ENCODE measurements at places on chromosomes 11 and 22. TPM values are rescaled to one million over a fixed set of nuclear protein-coding genes. Genes with fewer than 3 reads are reported as not detected.
A peak's percentile ranks its signal among the peaks of the same experiment; 100 is the strongest.

GRCh38 chr22:49929211-49929979 is 11.0 kb downstream of the CRELD2 start:
- peaks cover 20% of the 10 kb centered on the region for H3K4me1 ChIP-seq
- no peaks in the 10 kb centered on the region for H3K36me3 ChIP-seq
- no peaks in the 10 kb centered on the region for H3K27me3 ChIP-seq

The SAA1 gene
- total RNA-seq, result not detected

- no peaks in the 10 kb centered on the region for H3K4me1 ChIP-seq
- H3K27me3 ChIP-seq, result no peaks in the 10 kb centered on the region
- DNase-seq, result no peak
- no peak overlapping the region for H3K4me3 ChIP-seq
- no peak overlapping the region for H3K27ac ChIP-seq
Measured at GRCh38 chr11:93902921-93903320, 52.5 kb upstream of the VSTM5 start.

DNA sequence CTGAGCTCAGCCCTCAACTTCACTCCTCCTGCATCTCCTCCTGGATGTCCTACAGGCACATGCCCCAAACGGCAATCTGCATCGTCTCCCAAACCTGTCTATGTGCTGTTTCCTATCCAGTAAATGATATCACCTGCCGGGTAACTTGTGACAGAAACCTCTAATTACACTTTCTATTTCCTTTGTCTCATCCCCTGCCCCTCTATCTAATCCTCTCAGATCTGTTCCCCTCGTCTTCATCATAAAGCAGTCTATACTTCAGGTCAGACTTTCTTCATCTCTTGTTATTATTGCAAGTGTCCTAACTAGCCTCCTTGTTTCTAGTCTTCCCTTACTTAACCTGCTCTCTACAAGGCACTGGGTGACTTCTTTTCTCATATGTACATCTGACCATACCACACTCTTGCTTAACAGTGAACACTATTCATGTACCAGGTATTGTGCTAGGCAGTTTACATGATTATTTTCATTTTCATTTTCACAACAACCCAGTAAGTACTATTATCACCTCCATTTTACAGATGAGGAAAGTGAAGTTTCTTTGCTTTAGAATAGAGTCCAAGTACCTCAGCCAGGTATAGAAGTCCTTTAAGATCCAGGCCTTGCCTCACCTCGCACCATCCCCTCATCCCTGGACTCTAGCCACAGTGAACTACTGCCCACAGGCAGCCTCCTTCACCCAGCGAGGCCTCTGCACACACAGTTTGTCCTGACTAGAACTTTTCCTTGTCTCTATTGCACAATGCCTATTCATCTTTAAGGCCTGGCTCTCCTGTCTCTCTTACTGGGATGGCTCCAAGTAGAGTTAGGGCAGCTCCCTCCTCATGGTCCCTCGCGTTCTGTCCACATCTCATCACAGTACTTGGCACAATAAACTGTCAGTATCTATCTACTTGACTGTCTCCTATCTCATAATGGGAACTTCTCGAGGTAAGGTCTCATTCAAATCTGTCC is 22.1 kb upstream of the UCP3 start:
- no peak overlapping the region for H3K27ac ChIP-seq
- H3K27me3 ChIP-seq, result no peaks in the 10 kb centered on the region
- no peak for DNase-seq
- no peak overlapping the region for H3K4me3 ChIP-seq
- peaks cover 12% of the 10 kb centered on the region for H3K4me1 ChIP-seq
- peaks cover 11% of the 10 kb centered on the region for H3K36me3 ChIP-seq

GRCh38 chr11:128632141-128632791 is 44.9 kb upstream of the ETS1 start:
- H3K27me3 ChIP-seq, result no peaks in the 10 kb centered on the region
- no peak overlapping the region for H3K4me3 ChIP-seq
- peaks cover 4% of the 10 kb centered on the region for H3K4me1 ChIP-seq
- H3K27ac ChIP-seq, result no peak overlapping the region
- H3K36me3 ChIP-seq, result no peaks in the 10 kb centered on the region
- peak; percentile 16 for DNase-seq

- H3K4me3 ChIP-seq, result no peak overlapping the region
- H3K4me1 ChIP-seq, result no peaks in the 10 kb centered on the region
- H3K27ac ChIP-seq, result no peak overlapping the region
- H3K36me3 ChIP-seq, result no peaks in the 10 kb centered on the region
- no peak for DNase-seq
Measured at GRCh38 chr11:13348305-13348704, 70.7 kb downstream of the BMAL1 start.

The SLC5A1 gene
- total RNA-seq, result not detected

DNA sequence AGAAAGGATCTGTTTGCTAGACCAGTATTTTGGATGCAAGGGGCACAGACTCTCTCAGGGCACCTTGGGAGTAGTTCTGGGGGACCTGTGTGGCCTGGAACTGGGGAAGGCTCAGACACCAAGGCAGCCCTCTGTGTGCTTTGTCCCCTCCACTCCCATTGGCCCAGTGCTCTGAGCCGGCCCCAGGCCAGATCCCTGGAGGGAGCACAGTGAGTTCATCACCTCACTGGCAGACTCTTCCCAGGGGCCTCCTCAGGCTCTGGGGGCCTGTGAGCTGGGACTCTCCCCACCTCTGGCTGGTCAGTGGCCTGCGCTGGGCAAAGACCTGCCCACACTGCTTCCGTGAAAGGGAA is 51.7 kb downstream of the CHRDL2 start:
- H3K27ac ChIP-seq, result no peak overlapping the region
- H3K4me3 ChIP-seq, result no peak overlapping the region
- no peak for DNase-seq
- H3K36me3 ChIP-seq, result no peaks in the 10 kb centered on the region

The PGA5 gene
- total RNA-seq, result not detected

The AIFM3 gene
- not detected for total RNA-seq

The PANX3 gene
- total RNA-seq, result not detected
